NCI-H1417 (cell line): ENCODE measurements at places on chromosomes 5 and 9.

DNA sequence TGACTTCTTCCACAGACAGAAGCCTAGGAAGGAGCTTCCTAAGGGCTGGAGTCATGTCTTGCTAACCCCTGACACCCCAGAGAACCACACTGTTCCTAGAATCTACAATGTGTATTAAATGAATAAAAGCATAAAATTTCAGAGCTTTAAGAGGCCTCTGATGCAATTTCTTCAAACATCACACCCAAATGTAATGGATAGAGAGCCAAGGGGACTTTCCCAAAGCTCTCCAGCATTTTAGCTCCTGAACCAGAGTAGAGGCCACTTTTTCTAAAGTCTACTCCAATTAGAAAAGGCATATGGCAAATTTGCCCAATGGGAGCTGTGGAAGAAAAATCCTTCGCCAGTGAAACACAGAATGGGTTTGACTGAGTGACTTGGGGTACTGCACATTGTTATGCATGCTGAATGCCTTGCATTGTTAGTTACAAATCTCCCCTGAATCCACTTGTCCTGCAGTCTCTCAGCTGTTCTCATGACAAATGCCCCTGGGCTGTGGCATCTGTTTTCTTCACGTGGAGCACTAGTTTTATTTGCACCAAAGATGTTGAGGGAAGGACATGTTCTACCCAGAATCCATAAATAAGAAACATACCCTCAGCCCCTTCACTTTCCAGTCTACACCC is 334.0 kb downstream of the ASTN2 start:
- DNase-seq, result peak; percentile 24

DNA sequence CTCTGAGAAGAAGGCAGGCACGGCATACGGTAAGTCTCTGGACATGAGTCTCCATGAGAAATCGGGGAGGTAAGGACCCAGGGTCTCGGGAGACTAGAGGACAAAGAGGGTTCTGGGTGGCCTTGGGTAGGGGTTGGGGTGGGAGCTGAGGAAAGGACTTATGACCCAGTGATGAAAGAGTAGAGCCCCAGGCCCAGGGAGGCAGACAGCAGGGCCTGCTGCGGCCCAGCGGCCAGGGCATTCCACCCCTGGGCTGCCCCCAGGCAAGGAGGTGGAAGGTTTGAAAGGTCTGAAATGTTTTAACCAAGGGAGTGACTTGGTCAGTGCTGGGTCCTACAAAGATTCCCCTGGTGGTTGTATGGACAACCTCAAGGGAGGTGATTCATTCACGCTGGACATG is 89.1 kb downstream of the CRB2 start:
- no peak for DNase-seq

DNA sequence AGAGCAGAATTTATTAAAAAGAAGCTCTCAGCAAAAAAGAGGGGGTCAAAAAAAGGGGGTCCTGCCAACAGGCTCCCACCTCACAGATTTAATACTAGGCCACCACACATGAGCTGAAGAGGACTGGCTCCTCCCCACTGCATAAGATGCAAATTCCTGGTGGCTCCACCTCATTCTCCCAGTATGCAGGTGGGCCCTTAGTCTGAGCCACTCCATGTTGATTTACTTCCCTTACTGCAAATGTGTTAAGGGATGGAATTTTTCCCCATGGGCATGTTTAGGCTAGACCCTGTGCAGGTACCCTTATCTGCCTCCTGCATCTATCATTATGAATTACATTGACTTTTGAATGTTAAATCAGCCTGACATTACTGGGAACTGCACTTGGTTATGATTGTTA is 82.9 kb downstream of the ISOC1 start:
- no peak for DNase-seq

- peak; percentile 33 for DNase-seq
Observed at GRCh38 chr5:68544648-68545552, 329.3 kb downstream of the PIK3R1 start.

DNA sequence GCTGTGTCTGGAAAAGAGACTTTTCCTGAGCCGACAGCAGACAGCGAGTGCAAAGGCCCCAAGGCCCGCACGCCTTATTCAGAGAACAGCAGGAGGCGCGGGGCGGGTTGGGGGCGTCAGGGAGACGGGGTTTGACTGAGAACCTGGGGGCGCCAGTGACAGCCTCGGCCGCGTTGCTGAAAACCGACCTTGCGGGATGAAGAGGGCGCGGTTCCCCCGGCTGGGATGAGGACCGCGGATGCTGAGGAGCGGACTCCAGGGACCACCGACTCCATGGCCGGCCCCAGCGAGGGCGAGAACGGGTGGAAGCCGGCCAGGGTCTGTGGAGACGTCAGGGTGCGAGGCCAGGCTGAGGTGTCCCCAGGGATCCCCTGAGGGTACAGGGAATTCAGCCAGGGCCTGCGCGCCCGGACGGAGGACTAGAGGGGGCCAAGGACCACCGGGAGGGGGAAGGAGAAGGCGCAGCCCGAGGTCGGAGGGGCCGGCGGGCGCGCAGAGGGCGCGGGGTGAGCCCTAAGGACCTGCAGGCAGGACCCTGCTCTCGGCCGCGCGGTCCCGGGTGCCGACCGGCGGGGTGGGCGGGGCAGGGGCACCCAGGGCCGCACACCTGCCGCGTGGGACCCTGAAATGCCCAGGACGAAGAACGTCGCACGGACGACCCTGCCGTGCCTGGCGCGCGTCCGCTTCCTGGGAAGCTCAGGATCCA is 837 bp upstream of the AHRR start:
- DNase-seq, result no peak

GRCh38 chr9:123355761-123356431 is at the start of gene CRB2:
Gene CRB2 (plus strand): TSS chr9:123356197. CDS start chr9:123356261, 64 bp downstream.
- DNase-seq, result no peak

DNA sequence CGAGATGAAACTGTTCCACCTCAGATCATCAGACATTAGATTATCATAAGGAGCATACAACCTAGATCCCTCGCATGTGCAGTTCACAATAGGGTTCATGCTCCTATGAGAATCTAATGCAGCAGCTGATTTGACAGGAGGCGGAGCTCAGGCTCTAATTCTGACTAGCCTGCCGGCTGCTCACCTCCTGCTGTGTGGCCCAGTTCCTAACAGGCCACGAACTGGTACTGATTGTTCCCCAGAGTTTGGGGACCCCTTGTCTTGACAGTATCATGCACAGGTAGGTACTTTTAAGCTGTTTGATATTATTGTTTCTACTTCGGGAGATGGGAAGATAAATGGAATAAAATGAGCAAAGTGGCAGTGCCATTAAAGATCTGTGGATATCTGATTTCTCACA is 66.9 kb downstream of the ZCCHC7 start:
- DNase-seq, result no peak
